ENCODE measurements at places on chromosomes 6 and 20.
A peak's percentile ranks its signal among the peaks of the same experiment; 100 is the strongest.

DNA sequence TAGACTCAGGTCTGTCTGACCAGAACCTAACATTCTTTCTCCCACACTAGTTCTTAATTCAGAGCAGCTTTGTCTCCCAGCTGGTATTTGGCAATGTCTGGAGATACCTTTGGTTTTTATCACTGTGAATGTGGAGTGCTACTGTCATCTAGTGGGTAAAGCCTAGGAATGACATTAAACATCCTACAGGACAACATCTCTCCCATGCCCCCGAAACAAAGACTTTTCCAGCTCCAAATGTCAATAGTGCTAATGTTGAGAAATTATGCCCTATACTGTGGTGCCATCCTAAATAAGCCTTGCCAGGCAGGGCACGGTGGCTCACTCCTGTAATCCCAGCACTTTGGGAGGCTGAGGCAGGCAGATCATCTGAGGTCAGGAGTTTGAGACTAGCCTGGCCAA lies 4.2 kb upstream of the TTPAL start:
- DNase-seq = no peak

- DNase-seq = no peak
Measured at GRCh38 chr6:161701056-161701455, 427.2 kb upstream of the AGPAT4 start.

GRCh38 chr6:470051-470900 lies 78.7 kb downstream of the IRF4 start:
- no peak for DNase-seq

GRCh38 chr20:53142225-53143127 lies 170.3 kb downstream of the TSHZ2 start:
- no peak for DNase-seq

- DNase-seq = no peak
Measured at GRCh38 chr6:14088600-14089192, 28.9 kb upstream of the CD83 start.

- no peak for DNase-seq
Measured at GRCh38 chr6:165799391-165800153, 136.5 kb upstream of the PDE10A start.

DNA sequence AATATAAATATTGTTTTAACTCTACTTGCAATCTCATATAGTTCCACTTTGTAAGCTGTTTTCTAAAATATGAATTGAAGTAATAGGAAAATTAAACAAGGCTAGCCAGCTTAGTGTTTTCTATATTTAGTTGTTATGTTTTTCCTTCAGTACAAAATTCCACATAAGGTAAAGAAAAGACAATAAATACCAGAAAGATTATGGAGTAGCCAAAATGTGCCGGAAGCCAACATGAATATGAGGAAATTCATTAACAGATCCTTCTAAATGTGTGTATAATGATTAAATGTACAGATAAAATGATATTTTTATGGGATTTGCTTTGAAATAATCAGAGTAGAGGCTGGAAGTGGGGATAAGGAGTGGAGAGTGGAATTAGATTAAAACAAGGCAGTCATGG lies 52.5 kb upstream of the COL21A1 start:
- no peak for DNase-seq

DNA sequence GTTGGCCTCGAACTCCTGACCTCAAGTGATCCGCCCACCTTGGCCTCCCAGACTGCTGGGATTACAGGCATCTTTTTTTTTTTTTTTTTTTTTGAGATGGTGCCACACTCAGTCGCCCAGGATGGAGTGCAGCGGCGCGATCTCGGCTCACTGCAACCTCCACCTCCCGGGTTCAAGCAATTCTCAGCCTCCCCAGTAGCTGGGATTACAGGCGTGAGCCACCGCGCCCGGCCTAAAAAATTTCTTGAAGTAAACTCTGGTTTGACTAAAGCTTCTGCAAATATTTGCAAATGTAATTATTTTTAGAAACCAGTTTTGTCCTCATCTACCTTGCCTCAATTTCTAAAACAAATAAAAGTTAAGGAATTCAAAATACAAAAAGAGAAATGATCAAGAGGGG lies 1.2 kb downstream of the IBTK start:
- DNase-seq = no peak

DNA sequence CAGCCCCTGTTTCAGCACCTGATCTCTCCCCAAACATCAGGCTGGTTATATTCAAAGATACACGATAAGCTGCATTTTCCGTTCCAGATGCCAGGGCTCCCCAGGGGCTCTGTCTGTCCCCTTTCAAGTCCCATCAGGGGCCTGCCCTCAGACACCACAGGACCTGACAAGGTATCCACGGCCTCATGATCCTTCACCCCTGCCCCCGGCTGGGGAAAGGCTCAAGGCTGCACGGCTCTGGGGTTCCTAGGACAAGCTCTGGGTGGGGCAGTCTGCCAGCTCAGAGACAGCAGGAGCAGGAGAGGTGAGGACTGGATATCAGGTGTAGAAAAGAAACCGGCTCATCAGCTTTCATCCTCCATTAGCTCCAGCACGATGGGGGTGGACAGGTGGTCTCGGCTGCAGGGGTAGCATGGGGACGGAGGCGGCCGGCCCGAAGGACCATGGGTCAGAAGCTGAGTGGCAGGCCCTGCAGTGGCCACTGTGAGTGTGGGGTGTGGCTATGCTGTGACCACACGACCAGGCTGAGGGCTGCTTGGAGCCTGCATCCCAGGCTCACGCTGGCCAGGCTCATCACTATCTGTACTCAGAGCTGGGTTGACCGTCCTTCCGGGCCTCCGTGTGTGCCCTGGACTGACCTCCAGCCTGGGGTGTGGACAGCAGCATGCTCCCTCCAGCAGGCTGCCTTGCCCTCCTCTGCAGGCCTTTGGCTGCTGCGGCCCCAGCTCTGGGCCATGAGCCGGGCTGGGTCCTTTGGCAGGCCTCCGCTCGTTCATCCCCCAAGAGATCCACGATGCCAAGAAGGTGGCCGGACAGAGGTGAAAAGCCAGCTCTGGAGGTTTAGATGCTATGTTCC lies 386.2 kb downstream of the THBS2 start:
- no peak for DNase-seq

DNA sequence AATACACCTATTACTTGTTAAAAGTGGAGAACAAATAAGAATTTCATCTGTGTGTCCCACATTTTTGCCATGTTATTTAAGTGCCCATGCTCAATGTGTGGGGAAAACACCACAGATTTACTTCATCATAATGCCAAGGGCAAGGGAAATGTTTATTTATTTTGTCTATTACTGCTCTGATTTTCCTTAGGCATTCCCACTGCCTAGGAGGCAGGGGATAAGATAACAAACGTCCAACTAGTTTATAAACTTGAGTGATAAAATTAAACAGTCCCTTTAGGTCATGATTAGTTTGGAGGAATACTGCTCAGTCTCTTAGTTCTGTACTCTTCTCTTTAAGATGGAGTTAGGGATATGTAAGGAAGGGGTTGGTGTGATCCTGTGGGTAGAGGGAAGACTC lies 598.4 kb upstream of the MARCKS start:
- DNase-seq = no peak

- peak; percentile 58 for DNase-seq
Measured at GRCh38 chr6:7243179-7243981, 69.6 kb downstream of the SSR1 start.

DNA sequence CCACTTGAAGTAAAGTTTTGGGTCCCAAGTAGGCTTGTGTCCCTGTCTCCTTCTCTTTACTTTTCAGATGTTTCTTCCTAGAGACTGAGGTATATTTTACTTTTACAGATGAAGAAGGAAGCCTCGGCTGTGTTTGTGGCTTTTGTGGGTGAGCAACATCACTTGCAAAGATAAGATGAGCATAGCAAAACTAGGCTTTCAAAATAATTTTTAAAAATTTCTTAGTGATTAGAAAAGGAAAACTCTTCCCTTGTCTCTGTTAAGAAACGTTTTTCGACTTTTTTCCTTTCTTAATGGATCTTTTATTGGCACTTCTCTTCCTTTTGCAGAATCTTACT lies 7.6 kb downstream of the PTPN1 start:
- peak; percentile 55 for DNase-seq

- DNase-seq = no peak
Measured at GRCh38 chr6:82365016-82365795, 1.6 kb downstream of the TPBG start.

DNA sequence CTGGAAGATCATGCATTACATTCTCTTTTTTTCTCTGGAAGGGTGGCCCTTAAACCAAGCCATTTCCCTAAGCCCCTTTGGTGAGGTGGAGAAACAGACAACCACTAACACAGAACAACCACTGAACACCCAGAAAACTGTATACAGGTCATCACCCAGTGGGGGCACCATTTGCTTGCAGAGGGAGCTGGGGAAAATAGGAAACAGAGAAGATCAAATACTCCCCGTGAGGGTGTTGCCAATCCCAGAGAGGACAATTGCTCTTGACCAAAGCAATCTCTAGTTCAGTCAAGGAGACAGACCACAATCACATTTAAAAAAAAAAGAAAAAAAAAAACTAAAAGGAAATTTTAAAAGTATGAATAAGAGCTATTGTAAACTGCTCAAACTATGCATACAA lies 865 bp upstream of the DAAM2 start:
- no peak for DNase-seq

DNA sequence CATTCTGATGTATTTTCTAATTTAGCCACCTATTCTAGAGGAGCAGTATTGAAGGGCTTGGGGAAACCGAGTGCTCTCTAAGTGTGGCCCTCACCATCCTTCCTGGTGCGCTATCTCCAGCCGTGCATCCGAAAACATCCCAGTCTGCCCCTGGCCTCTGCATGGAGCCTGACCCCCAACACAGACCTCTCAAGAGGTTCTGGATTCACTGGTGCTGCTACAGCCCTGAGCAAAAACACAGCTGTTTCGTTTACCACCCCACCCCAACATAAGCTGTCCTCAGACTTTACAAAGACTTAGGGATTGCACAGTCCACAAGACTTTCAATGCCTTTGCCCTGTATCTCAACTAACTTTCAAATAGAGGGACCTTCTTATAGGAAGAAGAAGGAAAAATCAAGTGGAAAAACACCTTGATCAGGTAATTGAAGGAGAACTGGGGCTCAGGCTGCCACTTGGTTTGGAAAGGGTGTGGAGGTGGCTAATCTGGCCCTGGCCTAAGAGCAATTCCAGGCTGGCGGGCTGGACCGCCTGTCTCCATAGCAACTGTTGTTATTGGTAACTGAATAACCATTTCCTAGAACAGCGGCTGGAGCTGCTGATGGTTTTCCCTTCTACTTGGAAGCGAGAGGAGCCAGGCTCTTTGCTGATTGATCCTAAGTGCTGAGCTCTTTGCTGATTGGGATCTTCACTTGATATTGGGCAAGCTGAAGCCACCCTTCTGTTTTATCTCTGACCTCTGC lies 90.2 kb upstream of the TOX2 start:
- DNase-seq = no peak

- DNase-seq = no peak
Measured at GRCh38 chr6:158626360-158627167, 18.0 kb downstream of the DYNLT1 start.

DNA sequence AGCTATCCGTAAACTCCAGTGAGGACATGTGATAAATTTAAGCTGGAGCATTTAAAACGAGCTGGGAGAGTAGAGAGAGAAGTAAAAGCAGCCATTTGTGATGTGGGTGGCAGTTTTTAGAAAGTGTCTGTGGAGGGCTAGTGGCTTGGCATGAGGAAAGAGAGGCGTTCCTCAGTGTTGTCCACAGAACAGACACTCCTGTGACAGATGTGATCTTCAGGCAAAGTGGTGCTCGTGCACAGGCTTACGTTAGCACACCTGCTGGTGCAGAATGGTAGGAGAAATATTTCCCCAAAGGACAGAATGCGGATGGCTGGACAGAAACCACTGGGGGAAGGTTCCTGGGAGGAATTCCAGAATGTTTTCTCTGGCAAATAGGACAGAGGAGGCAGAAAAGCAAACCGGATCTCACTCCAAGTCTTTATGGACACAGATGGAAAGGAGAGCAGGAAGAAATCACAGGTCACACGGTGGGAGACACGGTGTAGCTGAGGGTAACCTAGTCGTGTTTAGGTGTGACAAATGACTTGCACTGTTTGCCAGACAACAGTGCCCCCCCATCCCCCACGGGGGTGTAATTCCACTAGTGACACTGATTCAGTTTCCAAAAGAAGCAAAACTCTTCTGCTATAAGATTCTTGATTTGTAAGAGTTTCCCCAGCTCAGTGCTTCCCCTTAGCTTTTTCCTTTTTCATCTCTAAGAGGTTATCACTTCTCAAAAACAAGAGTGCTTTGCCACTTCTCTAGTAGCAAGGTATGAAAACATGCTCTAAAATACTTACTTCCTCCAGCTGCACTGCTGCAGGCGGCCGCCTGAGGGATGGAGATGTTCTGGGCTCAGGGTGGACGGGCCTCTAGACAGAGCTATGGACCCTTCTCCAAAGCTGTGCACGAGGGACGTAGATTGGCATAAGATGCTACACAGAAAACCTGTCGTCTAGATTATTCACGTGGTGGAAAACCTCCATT lies 293.2 kb downstream of the QKI start:
- no peak for DNase-seq

GRCh38 chr6:124867121-124867520 lies 95.1 kb upstream of the RNF217 start:
- no peak for DNase-seq

DNA sequence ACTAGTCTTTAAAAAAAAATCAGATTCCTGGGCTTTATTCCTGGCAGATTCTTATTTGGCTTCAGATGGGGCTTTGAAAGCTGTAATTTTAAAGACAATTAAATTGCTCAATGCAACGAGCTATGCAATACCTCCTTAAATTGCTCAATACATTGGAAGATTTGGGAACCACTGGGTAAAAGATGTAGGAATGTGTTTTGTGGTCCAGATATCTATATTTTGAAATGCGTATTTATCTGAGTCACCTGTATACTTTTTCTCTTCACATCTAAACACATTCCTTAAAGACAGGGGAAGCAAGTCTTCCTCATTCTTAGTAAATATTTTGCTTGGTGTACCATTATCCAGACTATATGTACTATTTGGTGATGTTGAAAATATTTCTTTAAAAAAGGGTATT lies 29.6 kb upstream of the MAP7 start:
- DNase-seq = no peak

DNA sequence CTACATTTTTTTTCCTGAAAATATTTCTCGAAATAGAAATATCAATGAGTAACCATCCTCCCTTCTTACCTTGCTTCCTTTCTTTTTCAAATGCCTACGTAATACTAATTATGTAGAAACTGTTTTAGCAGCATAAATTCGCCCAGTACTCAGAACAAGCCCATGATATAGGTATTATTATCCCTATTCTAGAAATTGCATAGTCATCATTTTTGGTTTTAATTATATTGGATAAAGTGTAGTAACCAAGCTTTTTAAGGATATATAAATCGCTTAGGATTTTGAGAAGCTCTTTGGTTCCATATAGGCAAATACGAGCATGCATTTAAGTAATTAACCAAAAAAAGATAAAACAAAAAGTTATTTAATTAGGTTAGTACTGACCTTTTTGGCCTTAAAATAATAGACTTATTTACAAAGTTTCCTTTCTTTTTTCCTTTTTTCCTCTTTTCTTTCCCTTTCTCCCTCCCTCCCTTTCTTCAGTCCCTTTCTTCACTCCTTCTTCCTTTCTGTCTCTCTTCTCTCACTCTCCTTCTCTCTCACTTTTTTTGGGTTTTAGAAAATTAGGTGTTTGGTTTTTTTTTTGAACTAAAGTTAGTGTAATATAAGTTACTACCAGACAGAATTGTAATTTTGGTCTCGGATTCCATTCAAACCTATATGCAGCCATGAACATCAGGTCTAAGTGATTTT lies 457.7 kb downstream of the RFPL4B start:
- DNase-seq = no peak
